ENCODE measurements at places on chromosomes 3 and 15.

DNA sequence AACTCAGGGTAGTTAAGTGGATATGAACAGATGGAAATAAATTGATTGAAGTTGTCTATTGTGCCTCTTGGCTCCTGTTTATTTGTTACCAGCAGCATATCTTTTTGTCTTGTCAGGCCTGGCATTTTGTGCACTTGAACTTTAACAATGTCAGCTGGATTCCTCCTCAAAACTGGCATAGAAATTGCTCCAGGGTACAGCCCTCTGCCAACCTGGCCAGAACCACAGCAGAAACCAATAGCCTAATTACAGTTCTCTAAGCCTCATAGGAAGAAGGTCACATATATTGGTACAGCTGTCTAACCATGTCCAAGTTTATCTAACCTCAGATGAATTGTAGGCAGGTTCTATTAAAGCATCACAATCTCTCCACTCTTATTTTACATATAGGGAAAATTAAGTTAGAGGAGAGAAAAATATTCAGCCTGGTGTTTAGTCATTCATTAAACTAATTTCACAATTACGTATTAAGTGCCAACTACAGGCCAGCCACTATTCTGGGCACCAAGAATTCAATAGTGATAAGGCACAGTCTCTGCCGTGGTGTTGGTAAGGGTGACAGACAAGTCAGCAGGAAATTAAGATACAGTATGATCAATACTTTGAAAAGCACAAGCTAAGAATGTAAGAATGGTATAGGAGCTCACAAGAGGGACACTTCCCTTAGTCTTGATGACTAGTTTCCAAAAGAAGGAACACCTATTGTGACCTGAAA, 452.9 kb upstream of the NECTIN3 start:
- no peak for DNase-seq

DNA sequence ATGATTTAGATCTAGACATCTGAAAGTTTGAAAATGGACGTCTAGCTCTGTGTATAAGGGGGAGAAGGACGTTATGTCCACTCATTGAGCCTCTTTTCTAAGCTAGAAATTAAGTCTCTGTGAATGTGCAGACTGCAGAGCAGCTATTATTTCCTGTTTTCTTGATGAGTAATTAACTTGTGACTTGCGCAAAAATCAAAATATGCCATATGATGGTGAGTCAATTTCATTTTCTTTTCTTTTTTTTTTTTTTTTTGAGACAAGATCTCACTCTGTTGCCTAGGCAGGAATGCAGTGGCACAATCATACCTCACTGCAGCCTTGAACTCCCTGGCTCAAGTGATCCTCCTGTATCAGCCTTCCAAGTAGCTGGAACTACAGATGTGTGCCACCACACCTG, 14.1 kb downstream of the LACTB start:
- DNase-seq = no peak

DNA sequence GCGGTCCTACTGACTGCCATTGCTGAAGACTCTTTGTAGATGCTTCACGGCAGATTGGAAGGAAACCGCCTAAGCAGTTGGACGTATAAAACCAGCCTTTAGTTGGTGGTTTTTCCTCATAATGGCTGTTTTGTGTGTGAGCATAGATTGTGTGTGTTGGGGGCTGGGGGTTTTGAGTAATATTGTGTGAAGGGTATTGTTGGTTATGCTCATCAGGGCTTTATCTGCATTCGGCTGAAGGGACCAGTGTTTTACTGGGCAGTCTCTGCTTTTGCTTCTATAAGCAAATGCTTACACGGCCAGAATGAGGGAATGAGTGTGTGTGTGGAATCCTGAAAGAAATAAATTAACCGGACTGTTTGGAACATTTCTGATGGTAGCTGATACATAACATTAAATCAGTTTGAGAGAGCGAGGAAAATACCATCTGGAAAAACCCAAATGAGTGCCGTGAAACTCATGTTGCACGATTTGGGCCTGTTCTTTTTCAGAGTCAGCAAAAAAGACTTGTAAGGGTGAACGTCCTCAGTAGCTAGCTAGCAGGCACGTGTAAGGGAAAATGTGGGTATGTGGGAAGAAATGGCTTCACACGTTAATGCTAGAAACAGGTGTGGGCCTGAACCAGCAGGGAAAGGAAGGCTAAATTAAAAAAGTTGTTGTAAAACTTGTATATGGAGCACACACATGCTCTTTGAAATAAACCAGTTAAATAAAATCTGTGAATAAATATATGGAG, 1.9 kb downstream of the MITF start:
- no peak for DNase-seq

- no peak for DNase-seq
Measured at GRCh38 chr15:25990220-25990619, 127.1 kb upstream of the ATP10A start.

GRCh38 chr15:80026310-80026709, 33.2 kb upstream of the ZFAND6 start:
- DNase-seq = no peak

DNA sequence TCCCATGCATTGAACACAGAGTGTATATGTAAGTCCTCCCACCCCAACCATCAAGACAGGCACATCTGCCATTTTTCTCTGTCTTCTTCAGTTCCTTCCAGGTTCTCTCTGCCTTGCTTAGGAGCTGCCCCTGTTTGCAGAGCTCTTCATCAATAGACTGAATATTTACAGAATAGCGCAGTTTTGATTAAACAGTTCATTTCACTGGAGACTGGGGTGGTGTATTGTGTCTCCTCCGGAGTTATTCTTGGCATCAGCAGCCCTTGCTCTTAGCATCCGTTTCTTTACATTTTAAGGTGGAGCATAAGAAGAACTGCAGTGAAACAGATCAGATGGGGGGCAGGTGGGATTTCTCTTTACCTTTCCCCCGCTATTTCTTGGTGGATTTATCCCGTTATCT, 87.7 kb downstream of the LIPC start:
- DNase-seq = no peak

DNA sequence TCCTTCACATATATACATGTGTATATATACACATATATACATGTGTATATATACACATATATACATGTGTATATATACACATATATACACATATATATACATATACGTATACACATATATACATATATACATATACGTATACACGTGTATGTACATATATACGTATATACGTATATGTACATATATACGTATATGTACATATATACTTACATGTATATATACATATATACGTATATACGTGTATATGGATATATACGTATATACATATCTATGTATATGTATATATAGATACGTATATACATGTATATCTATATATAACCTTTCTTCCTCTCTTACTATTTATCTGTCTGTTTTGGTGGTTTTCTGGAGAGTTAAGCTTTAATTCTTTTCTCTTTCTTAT, 114.8 kb downstream of the NR2E3 start:
- DNase-seq = no peak

DNA sequence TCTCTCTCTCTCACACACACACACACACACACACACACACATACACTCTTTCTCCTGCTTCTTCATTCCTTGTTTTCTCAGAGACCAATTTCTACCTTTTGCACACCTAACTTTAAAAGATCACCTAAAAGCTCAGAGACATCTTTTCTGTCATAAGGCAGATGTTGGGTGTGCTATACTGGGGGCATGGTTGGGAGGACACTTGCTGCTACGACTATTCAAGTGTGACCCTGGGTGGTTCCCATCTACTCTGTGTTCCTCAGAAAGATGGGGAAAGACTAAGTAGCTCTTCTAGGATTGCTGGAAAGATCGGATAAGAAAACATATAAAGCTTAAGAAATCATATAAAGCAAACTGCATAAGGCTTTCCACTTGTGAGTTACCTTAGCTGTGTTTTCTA, 33.2 kb downstream of the TPRG1 start:
- no peak for DNase-seq

GRCh38 chr15:48025118-48025517, 95.7 kb upstream of the SLC24A5 start:
- no peak for DNase-seq

DNA sequence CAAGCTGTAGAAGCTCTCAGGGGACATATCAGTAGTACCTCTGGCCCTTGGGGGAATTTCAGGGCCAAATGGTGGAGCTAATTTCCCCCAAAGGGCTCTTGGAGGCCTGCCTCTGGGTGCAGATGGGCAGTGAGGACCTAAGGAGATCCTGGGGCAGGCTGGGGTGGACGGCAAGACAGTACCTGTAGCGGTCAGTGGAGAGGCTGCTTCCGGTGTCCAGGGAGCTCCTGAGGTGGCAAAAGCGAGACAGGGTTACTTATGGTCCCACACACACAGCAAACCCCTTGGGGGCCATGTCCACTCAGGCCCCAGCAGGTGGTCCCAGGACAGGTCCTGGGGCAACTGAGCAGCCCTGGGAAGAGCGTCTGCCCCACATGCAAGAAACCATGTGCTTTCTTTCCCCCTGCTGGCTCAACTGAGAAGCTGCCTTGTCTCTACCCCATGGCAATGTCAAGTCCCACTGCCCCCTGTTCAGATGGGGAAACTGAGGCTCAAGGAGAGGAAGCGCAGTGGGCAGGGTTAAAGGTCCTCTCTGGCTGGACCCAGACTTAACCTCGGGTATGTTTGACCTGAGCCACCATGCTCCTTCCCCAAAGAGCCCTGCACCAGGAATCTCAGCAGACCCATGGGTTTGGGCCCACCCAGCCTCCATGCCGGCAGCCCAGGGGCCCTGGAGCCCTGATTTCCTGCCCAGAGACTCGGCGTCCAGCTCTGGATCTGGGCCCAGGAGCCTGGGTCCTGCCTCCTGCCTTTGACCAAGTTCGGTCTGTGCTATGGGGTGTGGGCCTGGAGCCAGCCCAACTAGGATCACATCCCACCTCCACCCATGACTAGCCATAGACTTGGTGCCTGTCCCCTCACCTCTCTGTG, 25.7 kb downstream of the IQSEC1 start:
- DNase-seq = no peak

DNA sequence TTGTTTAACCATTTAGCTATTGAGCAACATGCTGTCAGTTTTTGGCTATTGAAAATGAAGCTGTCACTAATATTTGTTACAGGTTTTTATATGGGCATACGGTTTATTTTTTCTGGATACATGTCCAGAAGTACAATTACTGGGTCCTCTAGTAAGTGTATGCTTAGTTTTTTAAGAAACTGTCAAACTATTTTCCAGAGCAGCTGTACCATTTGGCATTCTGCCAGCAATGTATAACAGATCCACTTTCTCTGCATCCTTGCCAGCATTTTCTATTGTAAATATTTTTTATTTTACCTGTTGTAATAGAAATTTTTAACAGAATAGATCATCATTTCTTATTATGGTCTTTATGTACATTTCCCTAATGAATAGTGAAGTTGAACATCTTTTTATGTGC, 658.8 kb downstream of the EDEM1 start:
- no peak for DNase-seq

DNA sequence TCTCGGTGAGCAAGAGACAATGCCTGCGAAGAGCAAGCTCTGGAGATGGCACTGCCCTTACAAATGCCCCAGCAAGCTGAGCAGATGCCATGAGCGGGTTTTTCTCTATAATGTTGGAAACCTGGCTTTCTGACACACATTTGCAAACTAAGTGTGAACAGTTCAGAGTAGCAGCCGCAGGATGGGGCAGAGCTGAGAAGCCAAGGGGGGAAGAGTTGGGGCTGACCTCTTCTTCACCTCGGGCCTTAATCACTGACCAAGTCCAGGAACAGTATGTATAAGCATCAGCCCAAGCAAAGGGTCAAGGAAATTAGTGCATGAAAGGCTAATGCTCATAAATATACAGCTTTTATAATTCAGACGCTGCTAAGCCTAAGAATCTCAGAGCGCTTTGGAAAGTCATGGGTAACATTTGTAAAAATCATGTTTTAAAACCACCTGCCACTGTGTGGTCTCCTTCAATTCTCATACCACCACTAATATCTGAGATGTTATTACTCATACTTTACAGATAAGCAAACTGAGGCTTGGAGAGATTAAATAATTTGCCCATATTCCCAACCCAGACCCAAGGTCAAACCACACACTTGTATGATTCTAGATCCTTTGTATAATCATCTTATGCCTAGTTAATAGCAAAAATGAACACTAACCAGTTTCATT, 603.4 kb downstream of the FOXP1 start:
- DNase-seq = no peak

DNA sequence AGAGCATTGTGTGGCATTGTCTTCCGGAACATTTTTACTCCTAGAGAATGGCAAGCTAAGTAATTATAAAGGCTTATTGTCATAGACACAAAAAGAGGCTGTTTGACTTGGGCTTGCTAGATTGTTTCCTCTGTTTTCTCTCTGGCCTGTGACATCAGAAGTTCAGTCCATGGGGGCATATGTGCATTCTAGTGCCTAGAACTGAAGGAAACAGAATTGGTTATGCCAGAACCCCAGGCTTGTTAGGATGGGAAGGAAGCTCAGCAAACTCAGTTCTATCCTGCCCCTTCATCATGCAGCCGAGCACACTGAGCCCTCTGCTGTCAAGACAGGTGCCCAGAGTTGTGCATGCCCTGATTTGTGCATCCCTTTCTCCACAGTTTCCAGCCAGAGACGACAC, 131.3 kb downstream of the PDE8A start:
- no peak for DNase-seq

DNA sequence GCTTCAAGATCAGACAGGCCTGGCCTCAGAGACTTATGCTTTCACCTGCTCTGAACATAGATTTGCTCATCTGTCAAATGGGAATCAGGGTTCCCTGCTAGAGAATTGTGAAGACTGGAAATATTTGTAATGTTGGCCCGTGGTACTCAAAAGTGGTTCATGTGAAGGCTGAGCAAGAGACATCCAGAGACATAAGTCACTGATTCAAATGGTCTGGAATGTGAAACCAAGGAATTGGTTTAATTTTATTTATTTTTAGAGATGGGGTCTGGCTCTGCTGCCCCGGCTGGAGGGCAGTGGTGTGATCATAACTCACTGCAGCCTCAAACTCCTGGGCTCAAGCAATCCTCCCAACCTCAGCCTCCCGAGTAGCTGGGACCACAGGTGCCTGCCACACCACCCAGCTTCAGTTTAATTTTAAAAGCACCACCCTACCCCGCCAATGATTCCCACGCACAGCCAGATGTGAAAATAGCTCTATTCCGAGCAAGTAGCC, 60.1 kb downstream of the DAPK2 start:
- no peak for DNase-seq

DNA sequence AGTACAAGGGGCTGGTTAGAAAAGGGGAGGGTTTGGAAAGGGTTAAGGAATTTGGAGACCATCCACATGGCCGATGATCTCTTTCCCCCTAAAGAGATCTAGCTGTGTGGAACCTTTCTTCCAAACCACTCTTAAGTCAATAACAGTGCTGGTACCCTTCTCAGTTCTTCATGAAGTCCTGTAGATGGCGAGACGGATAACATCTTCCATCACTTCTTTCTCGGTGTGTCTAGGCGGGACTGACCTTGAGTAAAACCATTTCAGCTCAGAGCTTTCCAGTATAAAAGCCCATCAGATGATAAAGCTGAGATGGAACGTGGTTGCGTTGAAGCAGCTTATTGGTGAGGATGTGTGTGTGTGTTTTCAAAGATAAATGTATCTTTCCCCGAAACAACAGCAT, 151.5 kb upstream of the BHLHE40 start:
- no peak for DNase-seq

- DNase-seq = no peak
Measured at GRCh38 chr15:83484636-83485035, 37.5 kb downstream of the SH3GL3 start.

DNA sequence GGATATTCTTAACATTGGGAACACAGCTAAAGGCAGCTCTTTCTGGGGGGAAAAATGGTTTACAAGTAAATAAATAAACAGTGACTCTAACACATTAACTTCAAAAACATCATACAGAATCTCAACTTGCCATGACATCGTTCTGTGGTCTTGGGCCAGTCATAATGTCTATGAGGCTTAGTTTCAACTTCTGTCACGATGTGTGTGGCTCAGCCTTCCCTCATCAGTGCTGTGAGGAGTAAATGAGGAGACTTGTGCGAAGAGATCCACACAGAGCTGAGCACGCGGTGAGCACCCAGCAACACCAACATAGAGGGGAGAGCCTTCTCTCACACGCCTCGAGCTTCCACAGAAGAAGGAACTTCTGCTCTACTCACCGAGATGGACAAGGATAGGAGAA, 49.0 kb downstream of the DZIP1L start:
- DNase-seq = no peak

Measured in activated CD4-positive, alpha-beta T cell treated with anti-CD3 and anti-CD28 coated beads, Interleukin-2, amount 50 U/mL, for 1 hour (primary cell).